WERI-Rb-1 (cell line): ENCODE measurements at places on chromosomes 5 and 9.

- peak; percentile 83 for DNase-seq
Observed at GRCh38 chr9:124345751-124346281, 69.4 kb downstream of the PSMB7 start.

- no peak for DNase-seq
Observed at GRCh38 chr9:136309101-136309801, 5.4 kb upstream of the CCDC187 start.

DNA sequence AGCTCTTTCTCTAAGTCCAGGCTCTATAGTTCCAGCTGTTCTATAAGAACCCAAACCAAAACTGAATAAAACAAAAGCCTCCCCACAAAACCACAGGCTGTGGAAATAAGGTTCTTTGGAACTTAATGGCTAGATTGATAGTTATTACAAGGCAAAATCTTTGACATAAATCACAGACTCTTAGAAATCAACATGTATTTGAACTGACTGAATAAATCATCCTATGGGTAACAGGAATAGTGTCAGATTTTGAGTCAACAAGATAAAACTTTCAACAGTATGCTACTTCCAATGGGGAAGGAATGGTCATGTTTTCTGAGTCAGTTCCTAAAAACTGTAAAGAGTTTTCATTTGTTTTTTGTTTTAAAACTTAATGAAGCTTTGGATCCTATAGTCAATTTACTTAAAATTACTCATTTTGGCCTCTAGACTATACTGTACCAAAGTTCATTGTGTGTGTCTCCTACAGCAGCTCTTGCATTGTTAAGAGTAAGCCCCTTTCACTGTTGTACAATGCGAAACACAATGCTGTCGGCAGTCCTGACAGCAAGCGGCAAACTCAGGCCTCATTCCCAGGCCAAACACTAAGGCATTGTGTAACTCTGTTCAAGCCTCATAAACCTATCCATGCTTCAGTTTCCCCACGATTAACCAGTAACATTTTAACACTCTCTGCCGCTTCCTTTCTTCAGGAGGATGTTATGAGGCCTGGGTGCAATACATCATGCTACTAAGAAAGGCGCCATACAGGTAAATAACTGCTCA is 134.1 kb downstream of the ARL15 start:
- no peak for DNase-seq

GRCh38 chr5:146339715-146340259 is 1.1 kb downstream of the POU4F3 start:
- DNase-seq, result peak; percentile 62

DNA sequence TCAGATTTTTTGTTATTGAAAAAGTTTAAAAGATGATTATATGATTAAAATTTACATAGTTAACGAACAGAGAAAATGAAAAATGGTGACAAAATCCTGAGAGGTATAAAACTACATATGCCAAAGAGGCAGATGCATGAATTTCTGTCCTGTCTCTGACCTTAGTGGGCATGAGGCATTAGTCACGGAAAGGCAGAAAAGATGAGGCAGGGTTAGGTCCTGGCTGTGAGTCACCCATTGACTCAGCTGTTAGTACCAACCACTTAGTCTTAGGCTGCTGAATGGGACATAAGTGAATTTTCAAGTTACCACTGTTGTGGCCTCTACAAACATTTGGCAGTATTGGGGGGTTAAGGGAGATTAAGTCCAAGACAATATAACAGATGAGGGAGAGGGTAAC is 33.1 kb downstream of the RASA1 start:
- DNase-seq, result no peak

GRCh38 chr5:124252191-124252638 is 494.2 kb downstream of the ZNF608 start:
- DNase-seq, result no peak

GRCh38 chr9:114318416-114318815 is 4.5 kb upstream of the ORM1 start:
- peak; percentile 4 for DNase-seq

DNA sequence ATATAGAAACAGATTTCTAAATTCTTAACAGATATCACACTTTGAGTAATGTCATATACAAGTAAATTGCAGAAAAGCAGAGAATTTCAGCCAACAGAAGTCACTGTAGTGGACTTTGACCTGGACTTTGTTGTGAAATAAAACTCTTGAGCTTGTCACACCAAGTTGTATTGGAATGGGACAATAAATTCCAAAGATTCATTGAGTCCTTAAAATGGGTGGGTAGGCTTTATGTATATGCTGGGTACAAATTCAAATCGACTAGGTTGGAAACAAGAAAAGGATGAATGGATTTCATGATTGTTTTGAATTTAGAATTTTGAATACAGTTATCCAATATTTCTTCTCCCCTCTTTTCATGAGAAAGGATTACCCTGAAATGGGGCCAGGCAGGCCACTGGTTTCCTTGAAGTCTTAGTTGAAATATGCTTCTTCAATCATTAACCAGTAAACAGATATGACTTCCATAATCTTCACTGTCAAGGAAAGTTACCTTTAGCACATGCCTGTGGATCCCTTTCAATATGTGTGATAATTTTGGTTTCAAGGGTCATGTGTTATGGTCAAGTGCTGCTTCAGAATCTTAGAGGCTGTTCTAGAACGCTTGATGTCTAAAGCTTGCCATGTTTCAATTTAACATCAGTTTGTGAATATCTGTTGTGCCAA is 25.7 kb downstream of the PIP5K1B start:
- no peak for DNase-seq

GRCh38 chr9:101201630-101202029 is 173.1 kb downstream of the PLPPR1 start:
- DNase-seq, result no peak

DNA sequence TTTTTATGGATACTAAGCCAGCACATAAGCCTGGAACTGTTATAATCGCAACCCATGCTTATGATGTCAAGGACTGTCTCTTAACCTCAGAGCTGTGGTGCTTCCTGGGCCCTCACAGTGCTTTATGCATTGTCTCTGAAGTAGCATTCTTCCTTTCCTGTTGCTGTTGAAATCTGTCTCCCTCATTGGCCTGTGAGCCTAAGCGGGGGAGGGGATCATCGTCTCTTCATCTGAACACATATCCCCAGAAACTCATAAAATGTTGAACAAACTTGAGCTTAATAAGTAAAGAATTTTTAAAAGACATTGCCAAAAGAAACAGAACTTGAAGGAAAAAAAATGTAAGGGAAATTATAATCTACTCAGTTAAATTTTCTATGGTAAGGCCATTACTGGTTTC is 80.3 kb downstream of the SGCD start:
- DNase-seq, result no peak

DNA sequence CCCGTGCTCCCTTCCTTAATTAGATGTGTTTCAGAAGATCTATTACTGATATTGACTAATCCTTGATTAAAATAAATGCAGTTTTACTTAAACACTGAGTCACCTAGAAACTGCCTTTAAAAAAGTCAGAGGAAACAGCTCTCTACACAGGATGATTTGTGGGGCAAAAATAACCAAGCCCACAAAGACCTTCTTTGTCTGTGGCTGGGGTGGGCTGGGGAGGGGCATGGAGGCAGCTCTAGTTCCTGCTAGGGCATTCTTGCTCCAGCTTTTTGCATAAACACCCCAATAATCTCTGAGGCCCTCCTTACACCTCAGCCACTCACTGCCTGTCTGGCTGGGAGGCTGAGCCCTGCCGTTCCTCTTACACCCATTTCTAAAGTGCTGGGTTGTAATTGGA is 227.6 kb upstream of the DAP start:
- DNase-seq, result no peak
